Chondrocyte (in vitro differentiated cells): ENCODE measurements at places on chromosomes 12 and 14. TPM values are rescaled to one million over a fixed set of nuclear protein-coding genes. Genes with fewer than 3 reads are reported as not detected.

The STAC3 gene
- total RNA-seq: 1.1 to 2.8 TPM (median 1.3 TPM) in 3 replicates

The MYH7 gene
- not detected in 3 replicates for total RNA-seq

GRCh38 chr12:92223481-92223880 lies 77.8 kb upstream of the BTG1 start:
- no peak overlapping the region for H3K4me3 ChIP-seq
- peaks cover 3% of the 10 kb centered on the region for H3K36me3 ChIP-seq
- peaks cover 23% of the 10 kb centered on the region for H3K4me1 ChIP-seq
- no peak overlapping the region for H3K27ac ChIP-seq
- no peaks in the 10 kb centered on the region for H3K27me3 ChIP-seq
- no peak for DNase-seq

- H3K27me3 ChIP-seq: no peaks in the 10 kb centered on the region
- no peak for DNase-seq
- no peak overlapping the region for H3K27ac ChIP-seq
- no peak overlapping the region for H3K4me3 ChIP-seq
- peaks cover 2% of the 10 kb centered on the region for H3K36me3 ChIP-seq
Measured at GRCh38 chr12:40020261-40020691, 85.6 kb downstream of the SLC2A13 start.

DNA sequence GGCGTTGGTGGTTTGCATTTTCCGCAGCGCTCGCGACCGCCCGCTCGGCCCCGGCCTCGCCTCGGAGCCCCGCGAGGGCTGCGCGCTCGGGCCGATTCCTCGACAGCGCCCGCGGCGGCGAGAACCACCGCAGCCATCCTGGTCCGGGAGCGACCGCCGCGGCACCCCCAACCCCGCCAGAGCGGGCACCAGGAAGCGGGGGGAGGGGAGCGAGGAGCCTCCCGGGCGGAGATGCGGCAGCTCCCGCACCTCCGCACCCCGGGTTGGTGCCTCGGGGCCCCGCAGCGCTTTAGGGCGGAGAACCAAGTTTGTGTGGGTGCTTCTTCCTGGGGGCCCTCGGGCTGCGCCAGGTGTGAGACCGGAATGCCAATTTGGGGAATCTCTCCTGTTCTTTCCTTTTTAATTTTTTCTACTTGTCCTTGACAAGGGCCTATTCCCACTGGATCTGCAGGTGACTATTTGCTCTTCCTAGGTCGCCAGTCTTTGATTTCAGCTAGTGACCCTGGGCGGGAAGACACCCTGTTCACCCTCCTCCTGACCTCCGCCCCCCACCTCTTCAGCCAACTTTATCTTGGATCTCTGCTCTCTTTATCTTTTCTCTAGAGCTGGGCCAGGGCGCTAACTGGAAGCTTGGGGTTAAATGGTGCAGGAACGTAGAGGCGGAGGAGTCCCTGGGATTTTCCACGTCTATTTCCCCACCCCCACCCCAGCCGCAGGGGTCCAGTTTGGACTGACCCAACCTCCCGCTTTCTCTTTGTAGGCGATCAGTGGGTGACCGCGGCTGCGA lies at the start of gene SOCS2:
SOCS2 (plus strand) TSS at position 751 of the 787 bp plus-strand sequence. CDS start 223 bp downstream, outside the sequence.
- no peaks in the 10 kb centered on the region for H3K36me3 ChIP-seq
- no peak within 1 kb of the TSS for H3K27ac ChIP-seq
- DNase-seq: no peak

- DNase-seq: no peak
- no peaks in the 10 kb centered on the region for H3K36me3 ChIP-seq
- H3K4me3 ChIP-seq: no peak overlapping the region
Measured at GRCh38 chr14:70130482-70130881, 58.3 kb downstream of the SLC8A3 start.
